ENCODE measurements at places on chromosomes 3 and 15.
A peak's percentile ranks its signal among the peaks of the same experiment; 100 is the strongest.

- no peak for DNase-seq
Observed at GRCh38 chr3:121786485-121786884, 36.9 kb upstream of the GOLGB1 start.

DNA sequence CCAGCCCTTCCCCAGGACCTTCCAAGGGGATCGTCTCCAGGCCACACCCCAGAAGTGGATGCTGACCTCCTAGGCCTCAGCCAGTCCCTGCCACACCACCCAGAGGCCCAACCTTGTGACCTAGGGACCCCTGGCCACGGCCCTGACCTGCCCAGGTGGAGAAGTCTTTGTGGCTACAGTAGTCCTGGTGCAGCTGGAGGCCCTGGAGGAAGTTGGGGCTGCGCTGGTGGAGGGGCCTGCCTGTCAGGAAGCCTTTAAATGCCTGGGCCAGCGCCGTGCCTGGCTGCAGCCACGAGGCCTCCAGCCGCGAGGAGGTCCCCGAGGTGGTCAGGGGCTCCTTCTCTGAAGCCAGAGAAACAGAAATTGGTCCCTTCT is 23.4 kb downstream of the PLA2G4D start:
- DNase-seq = no peak

GRCh38 chr15:77181305-77182074 is 110.6 kb upstream of the TSPAN3 start:
- DNase-seq = peak; percentile 42

GRCh38 chr3:115996420-115997108 is 373.3 kb downstream of the GAP43 start:
- DNase-seq = no peak

- no peak for DNase-seq
Observed at GRCh38 chr15:20643829-20644425, 102.3 kb upstream of the GOLGA6L6 start.

GRCh38 chr3:128554100-128554464 is 61.1 kb upstream of the GATA2 start:
- DNase-seq = no peak

- DNase-seq = no peak
Observed at GRCh38 chr3:28240441-28240840, 978 bp upstream of the CMC1 start.

DNA sequence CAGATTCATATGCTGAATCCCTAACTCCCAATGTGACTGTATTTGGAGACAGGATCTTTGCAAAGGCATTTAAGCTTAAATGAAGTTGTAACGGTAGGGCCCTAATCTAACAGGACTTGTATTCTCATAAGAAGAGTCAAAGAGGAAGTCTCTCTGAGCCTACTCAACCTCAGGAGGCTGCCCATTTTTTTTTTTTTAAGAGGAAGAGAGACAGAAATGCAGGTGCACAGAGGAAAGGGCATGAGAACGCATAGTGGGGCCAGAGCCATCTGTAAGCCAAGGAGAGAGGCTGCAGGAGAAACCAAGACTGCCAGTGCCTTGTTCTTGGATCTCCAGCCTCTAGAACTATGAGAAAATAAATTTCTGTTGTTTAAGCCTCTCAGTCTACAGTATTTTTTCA is 28.4 kb downstream of the ZNF860 start:
- DNase-seq = peak; percentile 85

- no peak for DNase-seq
Observed at GRCh38 chr15:67119238-67119846, 53.9 kb downstream of the SMAD3 start.

DNA sequence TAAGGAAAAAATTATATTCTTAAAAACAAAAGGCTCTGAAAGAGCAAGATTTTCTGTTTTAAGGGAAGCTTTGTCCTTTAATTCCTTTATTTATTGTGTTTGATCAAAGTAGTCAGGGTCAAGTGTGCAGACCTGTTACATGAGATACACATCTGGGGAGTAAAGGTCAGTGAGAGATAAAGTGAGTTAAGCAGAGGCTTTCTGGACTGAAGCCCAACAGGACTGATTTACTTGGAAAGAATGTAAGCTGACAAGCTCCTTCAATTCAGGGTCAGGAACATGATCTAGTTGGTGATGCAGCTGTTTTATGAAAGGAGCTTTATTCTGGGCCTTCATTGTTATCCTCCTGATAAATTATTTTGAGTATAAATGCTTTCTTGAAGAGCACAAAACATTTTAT is 20.7 kb upstream of the OTOL1 start:
- no peak for DNase-seq

- DNase-seq = peak; percentile 80
Observed at GRCh38 chr3:12479919-12480427, 4.3 kb upstream of the TSEN2 start.

- DNase-seq = no peak
Observed at GRCh38 chr15:69595009-69595791, 142.6 kb downstream of the RPLP1 start.

- DNase-seq = no peak
Observed at GRCh38 chr3:113545594-113545993, 13.2 kb downstream of the SIDT1 start.

DNA sequence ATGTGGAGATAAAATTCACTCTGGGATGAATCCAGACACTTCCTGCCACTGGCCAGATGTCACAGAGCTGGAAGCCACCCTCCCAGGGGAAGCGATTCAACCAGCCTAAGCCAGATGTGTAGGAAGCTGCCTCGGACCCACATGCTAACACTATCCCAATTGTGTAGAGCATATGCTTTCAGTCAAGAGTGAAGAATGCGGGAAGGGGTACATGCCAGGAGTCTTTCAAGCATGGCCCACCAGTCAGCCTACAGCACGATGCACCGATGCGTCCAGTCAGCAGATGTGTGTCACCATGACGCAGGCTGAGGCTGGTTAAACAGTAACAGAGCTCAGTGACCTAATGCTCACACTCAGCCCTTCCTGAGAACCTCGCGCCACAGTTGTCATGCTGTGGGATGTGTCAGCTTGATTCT is 38.8 kb upstream of the BNC1 start:
- no peak for DNase-seq

GRCh38 chr3:50502225-50502583 is 1.2 kb downstream of the CACNA2D2 start:
- DNase-seq = no peak

GRCh38 chr15:59814409-59814808 is 125.3 kb upstream of the BNIP2 start:
- DNase-seq = no peak

Measured in Karpas-422 (cell line).